ENCODE measurements at places on chromosomes 16 and 17.

GRCh38 chr16:78556421-78556820 is 457.0 kb downstream of the WWOX start:
- no peak for DNase-seq

GRCh38 chr16:23856251-23856709 is 20.5 kb downstream of the PRKCB start:
- DNase-seq = no peak

DNA sequence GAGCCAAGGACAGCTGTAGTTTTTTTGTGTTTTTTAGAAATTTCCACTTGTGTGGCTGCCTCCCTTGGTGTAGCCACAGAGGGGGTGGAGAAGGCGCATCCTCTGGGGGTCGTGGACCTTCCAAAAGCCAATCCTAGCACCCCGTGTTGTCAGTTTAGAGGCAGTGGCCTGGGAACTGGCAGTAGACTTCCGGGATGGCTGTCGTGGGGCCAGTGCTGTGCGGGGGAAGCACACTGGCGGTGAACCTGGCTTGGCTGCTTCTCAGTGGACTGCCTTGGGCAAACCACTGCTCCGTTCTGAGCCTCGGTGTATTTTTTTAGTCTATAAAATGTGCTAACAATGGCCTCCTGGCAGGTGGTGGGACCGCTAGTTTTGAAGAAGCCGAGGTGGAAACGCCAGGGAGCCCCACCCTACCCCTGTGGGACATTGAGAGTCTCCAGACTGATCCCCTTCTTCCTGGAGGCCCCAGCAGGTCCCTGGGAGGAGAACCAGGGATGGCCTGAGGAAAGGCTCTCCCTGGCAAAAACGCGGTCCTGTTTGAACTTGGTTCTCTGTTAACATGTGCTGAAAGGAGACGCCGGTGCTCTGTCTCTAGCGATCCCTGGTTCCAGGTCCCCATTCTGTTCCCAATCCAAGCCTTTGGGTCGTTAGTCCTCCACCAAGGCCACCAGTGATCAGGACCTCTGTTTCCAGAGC is 125.7 kb downstream of the CMIP start:
- no peak for DNase-seq

DNA sequence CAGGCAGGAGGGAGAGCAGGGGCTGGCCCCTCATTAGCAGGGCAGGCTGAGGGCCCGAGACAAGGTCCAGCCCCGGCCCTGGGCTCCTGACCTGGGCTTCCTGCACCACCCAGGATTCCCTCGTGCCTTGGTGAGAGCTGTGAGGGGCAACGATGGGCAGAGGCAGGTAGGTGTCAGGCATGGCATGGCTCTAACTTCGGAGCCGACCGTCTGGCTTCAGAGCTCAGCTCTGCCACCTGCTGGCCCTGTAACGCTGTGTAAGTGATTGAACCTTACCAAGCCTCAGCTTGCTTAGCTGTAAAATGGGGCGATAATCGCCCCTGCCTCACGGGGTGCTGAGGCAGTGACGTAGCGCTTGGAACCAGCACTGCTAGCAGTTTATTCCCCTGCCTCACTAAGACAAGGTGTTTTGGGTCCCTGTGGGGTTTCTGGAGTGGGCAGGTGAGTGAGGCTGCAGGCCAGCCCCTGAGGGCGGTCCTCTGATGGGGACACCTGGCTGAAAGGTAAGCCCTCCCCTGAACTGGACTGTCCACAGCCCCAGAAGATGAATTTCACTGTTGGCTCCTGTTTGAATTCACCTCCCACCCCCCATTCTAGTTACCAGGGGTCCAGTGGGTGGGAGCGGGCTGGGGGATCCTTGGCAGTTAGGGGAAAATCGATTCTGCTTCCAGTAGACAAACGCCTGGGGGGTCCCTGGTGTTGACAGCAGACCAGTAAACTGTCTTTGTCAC is 184.8 kb upstream of the GSE1 start:
- DNase-seq = no peak

GRCh38 chr17:48609033-48609432 is 1.8 kb downstream of the HOXB7 start:
- no peak for DNase-seq

- no peak for DNase-seq
These were observed 132.6 kb upstream of the NOL11 start for GRCh38 chr17:67585077-67585602.

GRCh38 chr17:35982409-35983191 is 1.3 kb upstream of the CCL16 start:
- no peak for DNase-seq

DNA sequence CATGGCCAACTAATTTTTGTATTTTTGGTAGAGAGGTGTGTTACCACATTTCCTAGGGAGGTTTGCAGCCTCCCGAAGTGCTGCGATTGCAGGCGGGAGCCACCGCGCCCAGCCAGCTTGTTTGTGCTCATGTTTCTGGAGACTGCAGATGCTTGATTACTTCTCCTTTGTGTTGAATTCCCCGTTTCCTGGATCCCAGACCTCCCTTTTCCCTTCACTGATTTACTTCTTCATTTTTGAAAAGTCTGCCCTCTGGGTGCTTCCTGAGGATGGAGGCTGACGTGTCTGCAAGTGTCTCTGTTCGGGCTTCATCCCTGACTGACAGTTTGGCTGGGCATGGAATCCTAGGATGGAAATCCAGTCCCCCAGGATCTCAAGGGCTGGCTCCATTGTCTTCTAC is 7.0 kb upstream of the TRIM47 start:
- DNase-seq = no peak

GRCh38 chr16:3836641-3837040 is 43.9 kb downstream of the CREBBP start:
- DNase-seq = no peak

DNA sequence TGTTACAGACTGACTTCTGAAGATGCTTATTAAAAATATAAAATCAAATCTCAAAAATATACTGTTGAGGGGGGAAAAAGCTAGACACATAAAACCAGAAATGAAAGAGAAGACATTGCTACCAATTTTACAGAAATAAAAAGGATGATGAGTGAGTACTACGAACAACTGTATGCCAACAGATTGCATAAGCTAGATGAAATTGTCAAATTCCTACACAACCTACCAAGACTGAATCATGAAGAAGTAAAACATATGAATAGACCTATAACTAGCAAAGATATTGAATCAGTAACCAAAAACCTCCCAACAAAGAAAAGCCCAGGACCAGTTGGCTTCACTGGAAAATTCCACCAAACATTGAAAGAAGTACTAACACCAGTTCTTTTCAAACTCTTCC is 3.5 kb upstream of the CAPNS2 start:
- DNase-seq = no peak

DNA sequence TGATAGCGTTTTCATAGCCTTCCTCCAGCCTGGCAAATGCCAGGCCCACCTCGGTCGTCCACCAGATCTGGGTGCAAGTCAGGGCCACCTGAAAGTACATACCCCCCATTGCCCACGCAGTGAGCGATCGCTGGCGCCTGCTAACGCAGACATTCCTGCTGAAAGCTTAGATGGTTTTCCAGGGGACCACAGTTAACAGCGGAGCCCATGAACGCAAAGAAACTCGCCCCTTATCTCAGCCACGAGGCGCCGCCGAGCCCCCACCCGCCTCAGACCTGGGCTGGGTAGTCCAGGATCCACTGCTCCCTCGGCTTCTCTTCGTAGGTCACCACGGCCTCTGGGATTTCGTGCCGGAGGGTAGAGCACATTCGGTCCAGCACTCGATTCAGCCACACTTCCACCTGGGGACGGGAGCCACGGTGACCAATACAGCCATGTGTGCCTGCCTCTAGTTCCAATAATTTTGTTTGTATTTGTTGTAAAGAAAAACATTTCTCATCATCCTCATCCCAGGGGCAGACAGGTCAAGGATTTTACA is 74.5 kb downstream of the DNAH17 start:
- DNase-seq = no peak

GRCh38 chr16:67504031-67505021 is 21.0 kb upstream of the AGRP start:
- no peak for DNase-seq

DNA sequence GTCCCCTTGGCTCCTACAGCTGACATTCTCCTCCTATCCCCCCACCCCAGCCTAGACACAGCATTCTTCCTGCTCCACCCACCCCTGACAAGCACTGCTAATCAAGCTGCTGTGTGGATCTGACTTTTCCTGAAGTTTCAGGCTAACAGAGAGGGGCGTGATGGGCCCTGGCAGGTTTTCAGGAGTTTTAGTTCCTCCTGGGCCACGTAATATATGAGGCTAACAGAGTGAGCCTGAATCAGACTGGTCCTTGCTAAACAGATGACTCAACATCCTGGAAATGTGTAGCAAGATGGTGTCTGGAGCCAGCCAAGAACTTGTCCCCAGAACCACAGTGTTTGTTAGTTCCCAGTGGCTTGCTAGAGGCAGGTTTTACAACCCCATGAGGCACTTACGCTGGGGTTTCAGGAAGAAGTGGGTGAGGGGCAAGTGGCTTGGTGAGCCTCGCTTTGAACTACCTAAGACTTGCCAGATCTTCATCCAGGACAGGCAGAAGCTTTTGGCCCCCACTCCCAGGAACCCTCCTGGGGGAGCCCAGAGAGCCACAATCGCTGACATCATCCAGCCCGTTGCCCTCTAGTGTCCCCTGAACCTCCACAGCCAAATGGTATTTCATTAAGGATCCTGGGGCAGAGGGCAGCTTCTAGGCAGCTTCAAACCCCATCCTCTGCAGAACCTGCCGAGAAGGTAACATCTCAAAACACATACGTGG is 15.9 kb downstream of the TMEM92 start:
- no peak for DNase-seq

- DNase-seq = no peak
These were observed 826.9 kb upstream of the CDH8 start for GRCh38 chr16:62863139-62863538.

DNA sequence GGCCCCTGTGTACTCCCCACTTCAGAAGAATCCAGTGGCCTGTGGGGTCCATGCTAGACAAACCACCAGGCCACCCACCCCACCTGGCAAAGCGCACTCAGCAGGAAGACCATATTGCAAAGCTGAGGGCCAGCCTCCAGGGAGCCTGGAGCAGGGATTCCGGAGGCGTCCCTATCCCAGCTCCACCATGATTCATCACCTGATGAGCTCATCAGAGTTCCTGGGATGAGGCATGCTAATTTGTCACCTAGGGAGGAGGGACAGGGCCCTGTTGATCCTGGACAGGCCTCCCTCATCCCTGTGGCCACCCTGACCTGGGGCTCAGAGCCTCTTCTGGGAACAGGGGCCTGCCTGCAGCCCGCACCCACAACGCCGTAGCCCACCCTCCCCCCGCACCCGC is 131.6 kb upstream of the PLCG2 start:
- no peak for DNase-seq

- peak; percentile 62 for DNase-seq
These were observed 25.5 kb downstream of the MYO18A start for GRCh38 chr17:29154516-29155226.

DNA sequence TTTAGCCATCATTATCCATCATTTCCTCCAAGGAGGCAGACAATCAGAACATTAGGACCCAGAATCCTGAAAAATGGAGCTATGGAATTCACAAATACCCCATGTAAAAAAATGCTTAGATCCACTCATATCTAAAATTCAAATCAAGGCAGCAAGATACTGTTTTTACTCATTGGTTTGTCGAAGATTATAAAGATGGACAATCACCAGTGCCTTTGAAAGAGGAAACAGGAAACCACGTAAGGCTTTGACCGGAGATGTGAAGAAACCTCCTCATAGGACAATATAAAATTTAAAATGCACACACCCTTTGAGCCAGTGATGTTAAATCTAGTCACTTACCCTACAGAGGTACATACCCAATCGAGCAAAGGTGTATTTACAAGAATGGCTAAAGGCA is 130.0 kb downstream of the XYLT1 start:
- DNase-seq = no peak

- DNase-seq = no peak
These were observed 858 bp upstream of the TELO2 start for GRCh38 chr16:1492082-1492922.

GRCh38 chr17:35001549-35001948 is 21.2 kb downstream of the LIG3 start:
- DNase-seq = no peak

GRCh38 chr16:59878999-59879398 is 1144.9 kb upstream of the GOT2 start:
- no peak for DNase-seq
